ENCODE measurements at places on chromosomes 7 and 10.

DNA sequence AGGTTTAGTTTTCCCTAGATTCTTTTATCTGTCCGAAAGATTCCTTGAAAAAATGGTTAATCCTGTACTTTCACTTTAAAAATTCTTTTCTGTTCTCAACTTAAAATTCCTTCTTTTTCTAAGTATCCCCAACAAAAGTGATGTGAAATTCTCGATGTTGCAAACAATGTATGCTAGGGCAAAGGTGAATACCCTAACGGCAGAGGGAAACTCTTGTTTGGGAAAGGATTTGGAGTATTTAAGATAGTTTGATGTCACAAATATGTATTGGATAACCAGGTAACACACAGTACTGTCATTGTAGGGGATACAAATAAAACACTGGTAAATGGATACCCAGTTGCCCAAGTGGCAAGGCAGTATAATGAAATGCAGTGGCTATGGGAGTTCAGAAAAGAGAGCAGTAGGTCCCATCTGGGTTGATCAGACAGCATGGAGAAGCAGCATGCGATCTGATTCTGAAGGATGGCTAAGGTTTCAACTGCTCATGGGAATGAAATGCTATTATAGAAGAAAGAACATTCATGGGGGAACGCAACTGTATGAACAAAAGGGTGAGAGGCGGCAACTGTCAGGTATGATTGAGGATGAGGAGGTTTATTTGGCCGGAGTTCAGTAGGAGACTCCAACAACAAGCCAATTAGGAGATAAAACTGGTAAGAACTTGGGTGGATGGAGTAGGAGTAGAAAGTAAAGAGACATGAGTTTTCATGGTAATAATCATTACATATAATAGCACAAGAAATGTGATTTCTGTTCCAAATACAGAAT lies 3.2 kb upstream of the EPC1 start:
- no peak for DNase-seq

DNA sequence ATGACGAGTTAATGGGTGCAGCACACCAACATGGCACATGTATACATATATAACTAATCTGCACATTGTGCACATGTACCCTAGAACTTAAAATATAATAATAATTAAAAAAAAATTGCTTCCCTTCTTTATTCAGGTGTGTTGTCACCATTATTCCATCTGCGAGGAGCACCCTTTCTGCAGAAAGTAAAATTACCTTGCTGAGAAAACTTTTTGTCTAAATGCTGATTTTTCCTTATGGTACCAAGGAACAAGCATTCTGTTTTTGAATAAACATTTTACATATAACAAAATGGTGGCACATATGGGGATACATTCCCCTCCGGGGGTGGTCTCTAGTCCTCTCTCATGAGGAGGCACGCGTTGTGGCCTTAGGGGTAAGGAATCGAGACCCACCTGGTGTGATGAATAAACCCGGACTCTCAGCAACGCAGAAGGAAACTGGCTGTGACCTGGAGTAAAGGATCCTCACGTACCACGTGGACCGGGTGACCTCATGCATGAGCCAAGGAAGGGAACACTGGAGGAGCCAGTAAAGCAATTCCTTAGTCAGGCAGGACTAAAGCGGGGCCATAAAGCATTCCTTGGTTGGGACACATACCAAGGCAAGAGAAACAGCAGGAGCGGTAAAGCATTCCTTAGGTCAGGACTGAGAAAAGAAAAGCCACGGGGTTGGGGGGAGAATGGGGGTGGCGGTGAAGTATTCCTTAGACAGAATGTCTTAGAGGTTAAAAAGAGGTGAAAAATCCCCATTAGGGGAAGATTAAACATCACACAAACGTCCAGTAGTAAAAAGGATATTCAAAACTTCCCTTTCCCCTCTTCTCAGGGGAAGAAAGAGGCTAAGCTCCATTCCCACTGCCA lies 20.8 kb upstream of the OPTN start:
- no peak for DNase-seq

DNA sequence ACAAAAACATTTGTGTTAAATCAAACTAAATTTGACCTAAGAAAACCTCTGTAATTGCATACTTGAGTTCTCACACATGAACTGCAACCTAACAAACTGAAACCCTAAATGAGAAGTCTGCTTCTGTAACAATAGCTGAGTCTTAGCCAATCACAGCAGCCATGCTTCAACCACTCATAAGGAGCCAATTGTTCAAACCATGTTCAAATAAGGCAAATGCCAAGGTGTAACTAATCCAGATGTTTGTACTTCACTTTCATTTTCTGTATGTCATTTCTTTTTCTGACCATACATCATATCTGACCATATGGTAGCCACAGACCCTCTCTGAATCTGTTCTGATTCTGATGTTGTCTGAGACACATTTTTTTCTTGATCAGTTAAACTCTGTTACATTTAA lies 47.5 kb upstream of the ANTXRL start:
- DNase-seq: no peak

DNA sequence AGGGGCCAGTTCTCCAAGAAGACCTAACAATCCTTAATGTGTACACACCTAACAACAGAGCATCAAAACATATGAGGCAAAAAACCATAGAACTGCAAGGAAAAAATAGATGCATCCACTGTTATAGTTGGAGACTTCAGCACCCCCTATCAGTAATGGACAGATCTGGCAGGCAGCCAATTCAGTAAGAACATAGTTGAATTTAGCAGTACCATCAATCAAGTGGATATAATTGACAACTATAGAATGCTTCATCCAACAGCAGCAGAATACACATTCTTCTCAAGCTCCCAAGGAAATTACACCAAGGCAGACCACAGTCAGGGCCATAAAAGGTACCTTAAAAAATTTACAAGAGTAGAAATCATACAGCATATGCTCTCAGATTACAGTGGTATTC lies 42.2 kb downstream of the POLL start:
- no peak for DNase-seq

- no peak for DNase-seq
These were observed 8.1 kb downstream of the ASB4 start for GRCh38 chr7:95493844-95494243.

DNA sequence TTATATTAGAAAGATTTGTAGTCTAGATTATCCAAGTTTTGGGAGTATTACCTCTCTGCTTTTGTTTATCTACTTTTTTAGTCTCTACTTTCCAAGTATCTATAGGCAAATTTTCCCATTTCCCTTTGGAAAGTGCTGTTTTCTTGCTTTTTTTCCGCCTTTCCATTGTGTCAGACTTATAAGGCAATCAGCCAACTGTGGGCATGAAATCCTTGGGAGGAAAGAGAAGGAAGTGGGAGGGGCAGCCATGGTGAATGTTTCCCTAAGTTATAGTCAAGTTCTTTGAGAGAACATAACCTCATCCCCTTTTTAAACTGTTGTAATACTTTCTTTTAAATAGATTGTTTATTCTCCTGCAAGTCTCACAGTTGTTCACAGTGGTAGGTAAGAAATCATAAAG lies 52.6 kb downstream of the PTEN start:
- no peak for DNase-seq

GRCh38 chr7:75995052-75995471 lies 667 bp upstream of the TMEM120A start:
- no peak for DNase-seq

- DNase-seq: no peak
These were observed 33.8 kb upstream of the PRLHR start for GRCh38 chr10:118629211-118629610.

GRCh38 chr7:54969208-54969967 lies 49.4 kb upstream of the EGFR start:
- no peak for DNase-seq

- no peak for DNase-seq
These were observed 41.6 kb downstream of the ABLIM1 start for GRCh38 chr10:114616516-114616915.

DNA sequence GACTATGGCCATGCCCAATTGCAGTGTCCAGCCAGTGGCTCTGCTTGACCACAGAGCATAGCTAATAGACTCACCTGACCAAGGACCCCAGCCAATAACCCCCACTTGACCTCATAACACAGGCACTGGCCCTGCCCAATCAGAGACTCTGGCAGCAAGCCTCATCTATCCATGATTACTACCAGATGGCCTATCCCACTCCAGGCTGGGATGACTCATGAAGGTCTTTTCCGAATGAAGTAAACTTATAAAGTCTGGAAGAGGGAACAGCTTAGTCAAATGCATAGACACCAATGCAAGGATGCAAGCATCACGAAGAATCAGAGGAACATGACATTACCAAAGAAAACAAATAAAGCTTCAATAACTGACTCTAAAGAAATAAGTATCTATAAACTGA lies 141.4 kb downstream of the TMEM168 start:
- no peak for DNase-seq

DNA sequence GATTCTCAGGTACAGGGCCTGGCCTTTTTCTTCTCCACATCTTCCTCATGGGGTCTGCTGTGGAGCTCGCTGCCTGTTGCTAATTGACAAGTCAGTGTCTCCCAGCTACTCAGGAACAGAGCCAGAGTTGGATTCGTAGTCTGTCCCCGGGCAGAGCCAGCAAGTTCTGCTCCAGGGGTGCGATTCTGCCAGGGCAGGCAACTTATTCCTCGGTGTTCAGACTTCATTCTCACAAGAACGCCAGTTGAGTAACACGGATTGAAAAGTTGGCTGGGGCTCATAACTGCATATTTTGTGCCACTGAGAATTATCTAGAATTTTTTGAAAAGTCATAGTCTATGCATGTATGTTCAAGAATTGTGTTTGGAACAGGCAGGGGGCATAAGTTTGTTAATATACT lies 336.7 kb upstream of the NPVF start:
- no peak for DNase-seq

DNA sequence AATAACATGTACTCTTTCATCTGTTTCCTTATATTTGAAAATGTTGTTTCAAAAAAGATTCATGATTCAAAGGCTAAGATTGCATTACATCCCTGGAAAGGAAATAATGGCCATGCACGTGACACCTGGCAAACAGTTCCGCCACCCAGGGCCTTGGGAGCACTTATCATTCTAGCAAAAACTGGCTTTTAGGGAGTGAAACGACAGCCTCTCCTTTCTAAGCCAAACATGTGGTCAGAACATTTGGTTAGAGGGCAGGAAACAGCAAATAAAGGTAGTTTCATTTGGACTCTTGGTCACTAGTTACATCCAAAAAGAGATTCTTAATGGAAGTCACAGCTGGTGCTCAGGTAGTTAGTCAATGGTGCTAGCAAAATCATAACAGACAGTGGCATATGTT lies 83.5 kb downstream of the FAS start:
- no peak for DNase-seq

GRCh38 chr7:145224775-145225174 lies 388.9 kb upstream of the TPK1 start:
- no peak for DNase-seq

DNA sequence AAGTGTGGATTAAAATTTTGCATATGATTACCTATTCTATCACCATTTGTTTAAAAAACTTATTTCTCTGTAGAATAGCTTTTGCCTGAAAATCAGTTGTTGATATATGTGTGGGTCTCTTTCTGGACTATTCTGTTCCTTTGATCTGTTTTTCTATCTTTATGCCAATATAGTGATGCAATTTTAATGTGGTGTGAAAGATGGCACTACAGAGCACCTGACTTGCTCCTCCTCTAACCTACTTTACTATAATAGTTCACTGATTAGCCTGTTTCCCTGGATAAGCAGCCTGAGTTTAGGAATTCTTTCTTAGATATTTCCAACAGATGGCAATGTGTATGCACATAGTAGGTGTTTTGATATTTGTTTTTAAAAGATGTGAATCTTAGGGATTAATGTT lies 294.5 kb downstream of the AUTS2 start:
- DNase-seq: no peak

DNA sequence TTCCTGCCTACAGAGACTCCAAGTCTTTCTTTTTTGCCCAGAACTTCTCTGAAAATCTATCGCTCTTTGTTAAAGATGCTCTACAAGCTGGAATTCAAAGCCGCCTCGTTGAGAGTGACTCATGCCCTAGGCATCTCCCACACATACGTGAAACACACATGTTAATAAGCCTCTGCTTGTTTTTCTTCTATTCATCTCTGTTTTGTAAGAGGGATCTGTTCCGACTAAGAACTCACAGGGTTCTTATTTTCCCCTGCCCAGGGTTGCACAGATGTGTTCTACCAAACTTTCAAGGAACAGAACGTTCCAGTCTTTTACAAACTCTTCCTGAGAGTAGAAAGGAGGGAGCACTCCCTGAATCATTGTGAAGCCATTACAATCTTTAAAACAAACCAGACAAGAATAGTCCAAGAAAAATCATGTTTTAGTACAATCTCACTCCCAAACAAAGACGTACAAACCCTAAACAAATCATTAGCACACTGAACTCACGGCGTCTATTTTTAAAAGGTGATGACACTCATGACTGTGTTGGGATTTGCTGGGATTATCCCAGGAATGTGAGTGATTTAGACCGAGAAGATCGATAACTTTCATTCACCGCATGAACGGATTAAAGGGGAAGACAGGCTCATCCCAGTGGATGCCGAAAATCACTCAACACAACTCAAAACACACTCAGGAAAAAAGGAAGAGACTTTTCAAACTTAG lies 55.3 kb upstream of the INPP5A start:
- DNase-seq: no peak

GRCh38 chr7:151060416-151061212 lies 1.2 kb downstream of the SLC4A2 start:
- no peak for DNase-seq

DNA sequence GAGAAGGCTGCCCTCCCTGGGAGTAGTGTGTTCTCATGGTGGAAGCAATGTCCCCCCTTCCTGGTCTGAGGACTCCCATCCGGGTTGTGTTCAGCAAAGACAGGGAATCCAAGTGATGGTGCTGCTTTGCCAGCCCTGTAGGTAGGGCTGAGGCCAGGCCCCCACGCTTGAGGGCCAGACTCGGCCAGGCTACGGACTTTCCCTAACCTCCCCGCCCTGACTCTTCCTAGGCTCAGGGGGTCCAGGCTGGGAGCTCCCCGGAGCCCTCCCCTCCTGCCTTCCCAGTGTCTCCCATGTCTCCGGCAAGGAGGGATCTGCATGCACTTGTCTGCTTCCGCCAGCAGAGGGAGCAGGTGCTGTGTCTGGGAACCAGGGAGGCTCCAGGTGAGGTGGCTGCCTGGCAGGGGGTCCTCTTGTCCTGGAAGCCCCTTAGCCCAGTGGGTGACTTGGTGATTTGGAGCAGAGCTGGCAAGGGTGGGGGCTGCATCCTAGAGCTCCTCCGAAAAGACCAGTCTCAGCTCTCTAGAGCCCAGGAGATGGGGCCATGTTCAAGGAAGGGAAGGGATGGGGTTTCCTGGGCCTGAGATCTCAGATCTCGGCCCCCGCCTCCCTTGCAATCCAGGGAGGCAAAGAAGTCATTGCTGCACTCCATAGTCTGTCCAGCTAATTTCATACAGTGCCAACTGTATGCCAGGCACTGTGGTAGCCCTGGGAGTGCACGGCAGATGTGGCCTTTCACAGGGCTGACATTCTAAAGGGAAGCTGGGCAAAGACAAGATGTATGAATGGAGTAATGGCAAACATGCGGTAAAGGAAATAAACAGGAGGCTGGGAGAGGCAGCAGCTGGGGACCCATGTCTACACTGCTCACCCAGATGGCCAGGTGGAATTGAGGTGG lies 20.3 kb upstream of the SFRP5 start:
- DNase-seq: peak; percentile 66

GRCh38 chr7:73612598-73613269 lies 11.6 kb downstream of the MLXIPL start:
- DNase-seq: no peak

All from natural killer cell (primary cell).